ENCODE measurements at places on chromosomes 4 and X.

DNA sequence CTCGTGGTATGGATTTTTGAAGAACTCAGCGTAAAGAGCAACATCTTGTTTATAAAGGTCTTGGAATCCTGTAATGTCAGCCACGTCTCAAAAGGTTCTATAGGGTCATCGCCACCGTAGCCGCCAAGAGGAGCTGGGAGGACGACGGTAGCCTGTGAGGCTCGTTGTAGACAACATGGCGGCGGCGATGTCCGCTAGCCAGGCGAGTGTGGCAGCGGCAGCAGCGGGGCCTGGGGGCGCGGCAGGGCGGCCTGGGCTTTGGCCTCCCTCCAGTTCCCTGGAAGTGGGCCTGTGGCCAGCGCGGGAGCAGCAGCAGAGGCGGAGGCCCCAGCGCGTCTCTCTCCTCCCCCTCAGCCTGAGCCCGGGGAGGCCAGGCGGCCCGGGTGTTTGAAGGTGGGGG is 143.5 kb upstream of the PBDC1 start:
- DNase-seq, result no peak

- DNase-seq, result no peak
Observed at GRCh38 chrX:110145311-110145710, 142.4 kb downstream of the TMEM164 start.

- no peak for DNase-seq
Observed at GRCh38 chr4:101651778-101652177, 138.8 kb upstream of the BANK1 start.

DNA sequence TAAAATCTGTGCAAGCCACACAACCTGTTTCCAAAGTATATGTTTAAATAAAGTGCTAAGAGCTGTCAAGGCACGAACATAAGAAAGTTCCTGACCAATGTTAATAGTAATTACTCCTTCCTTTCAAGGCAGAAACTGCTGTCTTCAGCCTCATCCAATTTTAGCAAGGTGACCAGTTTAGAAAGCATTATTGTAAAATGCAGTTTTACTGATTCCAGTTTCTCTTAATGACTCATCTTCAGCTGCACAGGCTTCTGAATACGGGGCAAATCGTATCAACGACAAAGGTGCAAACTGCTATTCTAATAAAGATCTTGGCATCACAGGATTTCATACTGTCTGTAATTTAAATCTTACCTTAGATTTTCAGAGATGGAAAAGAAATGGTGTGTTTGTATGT is 87.5 kb downstream of the PPP3CA start:
- DNase-seq, result no peak

GRCh38 chr4:111720866-111721265 is 424.4 kb upstream of the FAM241A start:
- DNase-seq, result no peak

DNA sequence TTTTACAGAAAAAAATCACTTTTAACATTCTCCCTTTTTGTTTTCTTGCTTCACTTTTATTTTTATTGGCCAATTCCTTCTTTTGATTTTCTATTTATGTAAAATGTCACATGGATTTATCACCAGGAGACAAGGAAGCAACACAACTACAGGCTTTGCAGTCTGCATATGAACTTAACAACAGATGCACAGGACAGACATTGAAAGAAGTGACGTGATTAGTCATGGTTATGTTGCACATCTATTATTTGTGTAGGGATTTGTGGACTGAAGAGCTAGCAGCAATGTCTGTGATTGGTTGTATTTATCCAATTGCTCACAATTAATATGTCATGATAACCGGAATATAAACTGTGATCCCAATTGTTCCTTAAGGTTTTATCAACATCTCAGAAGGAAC is 147.8 kb upstream of the KLF3 start:
- DNase-seq, result no peak

DNA sequence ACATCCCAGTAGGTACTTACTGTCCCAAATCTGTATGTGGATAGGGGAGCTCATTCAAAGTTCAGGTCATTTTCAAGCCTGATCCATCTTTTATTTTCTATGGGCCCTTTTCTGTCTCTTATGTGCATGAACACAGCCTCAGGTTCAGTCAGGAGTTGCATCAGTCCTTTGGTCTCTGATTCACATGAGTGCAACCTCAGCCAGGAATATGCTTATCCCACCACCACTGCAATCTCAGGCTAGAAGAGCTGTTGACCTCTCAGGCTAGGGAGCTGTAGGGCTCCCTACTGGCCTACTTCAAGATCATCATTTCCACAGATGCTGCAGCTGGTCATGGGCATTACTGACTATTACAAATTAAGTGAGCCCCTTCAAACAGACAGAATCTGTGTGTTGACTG is 27.2 kb downstream of the AASDH start:
- DNase-seq, result no peak

DNA sequence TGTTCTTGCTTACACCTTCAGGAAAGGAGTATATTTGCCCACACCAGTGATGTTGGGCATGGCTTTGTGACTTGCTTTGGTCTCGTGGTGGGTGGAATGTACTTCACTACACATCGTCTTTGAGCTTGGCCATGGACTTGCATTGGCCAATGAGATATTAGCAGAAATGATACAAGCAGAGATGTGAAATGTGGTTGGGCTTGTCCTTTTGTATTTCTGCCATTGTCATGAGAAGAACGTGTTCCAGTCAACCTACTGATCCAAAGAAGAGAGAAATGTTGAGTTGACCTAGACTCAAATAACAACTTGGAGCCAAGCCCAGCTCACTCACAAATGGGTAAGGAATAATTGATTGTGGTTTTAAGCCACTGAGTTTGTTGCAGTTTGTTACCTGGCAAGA is 138.4 kb upstream of the ARX start:
- no peak for DNase-seq

DNA sequence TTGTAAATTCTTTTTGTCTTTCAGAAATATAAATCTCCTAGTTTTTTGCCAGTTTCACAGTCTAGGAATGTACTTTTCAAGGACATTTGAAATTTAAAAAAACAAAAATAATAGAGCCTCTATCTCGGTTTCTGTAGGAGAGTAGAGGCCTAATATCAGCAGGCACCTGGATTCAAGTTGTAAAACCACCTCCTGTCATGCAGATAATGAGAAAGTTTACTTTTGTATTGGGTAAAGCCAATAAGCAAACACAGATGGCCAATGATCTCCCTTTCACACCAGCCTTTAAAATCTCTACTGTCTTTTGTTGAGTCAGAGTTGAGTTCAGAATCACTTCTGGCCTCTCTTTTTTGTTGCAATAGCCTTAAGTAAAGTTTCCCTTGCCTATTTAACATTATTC is 1499.9 kb downstream of the PCDH18 start:
- no peak for DNase-seq

GRCh38 chrX:101619364-101619763 is 1.6 kb upstream of the ARMCX6 start:
- DNase-seq, result no peak

DNA sequence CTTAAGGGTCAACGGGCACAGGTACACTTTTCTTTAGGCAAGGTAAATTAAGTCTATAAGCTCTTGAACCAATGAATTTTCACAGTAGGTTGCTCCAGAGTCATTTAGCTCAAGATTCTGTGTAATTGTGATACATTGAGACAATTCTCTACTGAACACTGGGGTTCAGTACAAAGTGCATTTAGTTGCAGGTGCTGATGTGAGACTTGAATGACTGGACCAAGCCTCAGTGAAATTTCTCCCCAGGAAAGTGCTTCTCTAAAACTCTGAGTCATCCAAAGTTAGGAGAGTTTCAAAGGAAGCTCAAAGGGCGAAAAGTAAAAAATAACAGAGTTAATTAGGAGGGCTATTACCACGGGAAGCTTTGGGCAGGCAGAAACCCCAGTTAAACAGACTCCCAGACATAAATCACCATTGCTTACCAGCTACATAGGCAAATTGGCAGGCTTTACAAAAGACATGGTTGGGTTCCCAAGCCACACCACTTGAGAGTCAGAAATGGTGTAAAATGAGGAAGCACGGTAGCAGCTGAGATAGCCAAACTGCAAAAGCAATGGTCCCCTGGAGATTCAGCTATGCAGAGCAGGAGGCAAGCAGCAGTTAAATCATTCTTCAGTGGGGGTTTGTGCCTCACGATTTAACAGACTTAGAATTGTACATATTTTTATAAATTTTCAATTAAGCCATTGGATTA is 202.6 kb downstream of the PCDH19 start:
- no peak for DNase-seq

DNA sequence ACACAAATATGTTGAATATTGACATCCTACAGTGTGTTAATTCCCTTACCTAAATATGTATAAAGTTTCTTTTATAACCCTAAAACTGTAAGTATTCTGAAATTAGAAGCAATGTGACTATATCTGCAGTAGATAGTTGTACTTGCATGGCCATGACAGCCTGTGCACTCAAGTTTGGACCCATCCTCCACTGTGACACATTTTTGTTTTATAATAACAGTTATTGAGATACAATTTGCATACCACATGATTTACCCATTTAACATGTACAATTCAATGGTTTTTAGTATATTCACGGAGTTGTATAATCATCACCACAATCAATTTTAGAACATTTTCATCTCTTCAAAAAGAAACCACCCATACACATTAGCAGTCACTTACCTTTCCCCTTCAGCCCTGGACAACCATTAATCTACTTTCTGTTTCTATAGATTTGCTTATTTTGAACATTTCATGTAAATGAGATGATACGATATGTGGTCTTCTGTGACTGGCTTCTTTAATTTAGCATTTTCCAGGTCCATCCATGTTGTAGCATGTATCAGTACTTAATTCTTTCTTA is 29.6 kb downstream of the HERC3 start:
- no peak for DNase-seq

DNA sequence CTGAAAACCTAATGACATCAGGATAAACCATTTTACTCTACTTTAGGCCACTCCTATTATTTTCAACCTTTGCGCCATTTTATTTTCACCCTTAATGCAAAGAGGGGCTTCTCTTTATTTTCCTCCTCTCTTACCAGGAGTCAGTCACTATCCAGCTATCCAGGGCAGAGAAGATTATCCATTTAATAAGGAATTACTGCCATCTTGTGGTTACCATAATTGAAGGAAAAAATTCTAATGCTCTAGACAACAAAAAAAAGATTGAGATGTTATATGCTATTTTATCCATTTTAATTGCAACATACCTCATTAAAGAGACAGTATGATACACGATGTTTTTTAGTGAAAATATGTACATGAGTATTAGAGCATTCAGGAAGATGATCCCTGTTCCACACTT is 514.5 kb upstream of the FAM241A start:
- DNase-seq, result no peak

DNA sequence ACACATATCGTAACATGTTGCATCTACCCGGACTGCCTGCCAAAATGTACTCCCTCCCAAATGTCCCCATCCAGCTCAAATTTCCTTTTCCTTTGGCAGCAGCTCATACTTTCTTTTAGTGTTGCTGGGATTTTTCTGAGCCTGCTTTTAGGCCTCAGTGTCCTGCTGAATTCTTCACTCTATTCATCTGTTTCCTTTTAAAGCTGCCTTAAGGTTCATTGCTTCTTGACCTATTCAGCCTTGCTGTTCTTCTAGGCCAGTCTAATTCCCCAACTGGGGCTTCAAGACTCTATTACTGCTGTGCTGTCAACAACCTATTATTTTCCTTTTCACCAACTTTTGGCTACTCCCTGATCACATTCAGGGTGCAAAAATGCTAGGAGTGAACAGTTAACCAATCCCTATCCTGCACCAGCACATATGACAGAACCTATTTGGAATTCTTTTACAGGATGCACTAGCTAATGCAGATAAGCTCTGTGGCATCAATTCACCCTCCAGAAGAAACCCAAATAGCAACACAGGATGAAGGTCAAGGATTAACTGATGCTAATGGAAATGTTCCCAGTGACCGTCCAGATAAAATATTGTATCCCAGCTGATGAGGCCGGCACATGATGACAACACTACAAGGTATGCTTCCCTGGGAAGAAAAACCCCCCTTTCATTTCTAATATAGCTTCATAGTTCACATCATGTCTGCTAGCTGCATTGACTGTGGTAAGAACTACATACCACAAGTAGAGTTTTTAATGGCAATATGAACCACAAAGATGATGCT is 114.7 kb upstream of the TTC29 start:
- DNase-seq, result no peak

DNA sequence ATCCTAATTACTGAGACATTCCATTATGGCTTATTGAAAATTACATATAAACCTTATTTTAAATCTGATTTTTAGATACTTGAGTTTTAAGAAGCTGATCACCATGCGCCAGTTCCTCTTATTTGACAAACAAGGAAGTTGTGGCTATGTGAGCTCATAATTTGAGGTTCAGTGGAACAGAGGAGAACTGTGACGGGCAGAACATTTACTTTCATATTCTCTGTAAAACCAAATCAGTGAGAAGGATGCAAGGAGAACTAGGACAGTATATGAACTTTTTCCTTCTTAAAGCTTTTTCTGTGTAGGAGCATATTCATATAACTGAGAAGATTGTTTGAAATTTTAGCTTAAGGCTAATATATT is 25.3 kb downstream of the STIM2 start:
- no peak for DNase-seq

- no peak for DNase-seq
Observed at GRCh38 chr4:147760176-147760575, 28.3 kb downstream of the ARHGAP10 start.

DNA sequence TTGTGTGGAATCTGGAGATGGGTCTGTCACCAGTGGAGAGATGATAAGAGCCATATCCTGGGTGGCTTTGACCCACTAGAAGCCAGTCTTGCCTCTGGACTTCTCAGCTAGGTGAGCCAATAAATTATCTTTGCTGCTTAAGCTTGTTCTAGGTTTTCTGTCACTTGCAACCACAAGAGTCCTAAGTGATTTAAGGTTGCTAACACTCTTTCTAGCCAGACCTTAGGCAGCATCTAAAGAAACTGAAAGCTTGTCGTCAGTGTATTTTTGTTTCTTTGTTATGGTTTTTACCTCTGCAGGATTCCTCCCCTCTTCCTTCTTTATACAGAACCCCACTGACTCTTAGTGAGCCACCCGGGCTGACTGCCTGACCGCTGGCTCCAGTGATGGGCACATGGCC is 37.1 kb upstream of the STIM2 start:
- DNase-seq, result no peak

- DNase-seq, result no peak
Observed at GRCh38 chr4:161650812-161651211, 513.0 kb downstream of the FSTL5 start.

- no peak for DNase-seq
Observed at GRCh38 chr4:175422331-175422730, 389.7 kb downstream of the GPM6A start.

- DNase-seq, result no peak
Observed at GRCh38 chr4:122100508-122100907, 51.6 kb upstream of the BLTP1 start.

Measured in activated CD4-positive, alpha-beta T cell treated with anti-CD3 and anti-CD28 coated beads for 1 hour (primary cell).